ENCODE measurements at places on chromosomes 4 and X.

GRCh38 chr4:20259707-20260106 lies 8.0 kb downstream of the SLIT2 start:
- no peak for DNase-seq

- no peak for DNase-seq
Observed at GRCh38 chr4:147704846-147705245, 20.9 kb upstream of the PRMT9 start.

DNA sequence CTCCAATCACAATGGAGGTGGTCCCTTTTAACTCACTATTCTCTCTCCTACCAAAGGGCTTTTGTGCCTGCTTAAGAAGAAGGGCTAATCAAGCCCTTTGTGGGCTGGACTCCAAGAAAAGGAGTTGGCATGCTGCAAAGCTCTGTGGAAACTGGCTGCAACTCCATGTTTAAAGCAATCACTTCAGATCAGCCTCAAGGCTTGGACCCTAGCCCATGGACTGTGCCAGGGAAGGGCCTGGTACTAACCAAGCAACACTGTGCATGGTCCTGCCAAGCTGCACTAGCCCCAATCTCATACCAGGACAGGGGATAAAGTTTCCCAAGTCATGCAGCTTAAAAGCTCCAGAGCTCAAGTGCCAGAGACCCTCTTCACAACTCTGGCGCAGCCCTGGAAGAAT lies 86.7 kb downstream of the ATP8A1 start:
- DNase-seq: no peak

DNA sequence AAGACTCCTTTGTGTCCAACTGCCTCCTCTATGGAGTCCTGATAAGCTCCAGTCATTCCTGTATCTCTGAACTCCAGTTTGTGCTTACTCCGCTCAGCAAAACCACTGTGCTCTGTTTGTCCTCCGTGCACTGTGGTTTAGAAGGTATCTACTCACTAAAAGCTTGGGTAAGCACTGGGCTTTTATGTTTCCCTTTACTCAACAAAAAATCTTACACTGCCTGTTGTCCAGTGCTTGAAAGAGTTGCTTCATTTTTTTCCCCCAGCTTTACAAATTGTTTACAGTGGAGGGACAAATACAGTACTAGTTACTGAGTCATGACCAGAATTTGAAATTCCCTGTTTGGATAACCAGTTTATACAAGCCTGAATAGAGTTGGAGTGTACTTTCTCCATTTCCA lies 545.3 kb upstream of the FAT1 start:
- peak; percentile 37 for DNase-seq

- no peak for DNase-seq
Observed at GRCh38 chr4:100023800-100024199, 73.7 kb upstream of the H2AZ1 start.

DNA sequence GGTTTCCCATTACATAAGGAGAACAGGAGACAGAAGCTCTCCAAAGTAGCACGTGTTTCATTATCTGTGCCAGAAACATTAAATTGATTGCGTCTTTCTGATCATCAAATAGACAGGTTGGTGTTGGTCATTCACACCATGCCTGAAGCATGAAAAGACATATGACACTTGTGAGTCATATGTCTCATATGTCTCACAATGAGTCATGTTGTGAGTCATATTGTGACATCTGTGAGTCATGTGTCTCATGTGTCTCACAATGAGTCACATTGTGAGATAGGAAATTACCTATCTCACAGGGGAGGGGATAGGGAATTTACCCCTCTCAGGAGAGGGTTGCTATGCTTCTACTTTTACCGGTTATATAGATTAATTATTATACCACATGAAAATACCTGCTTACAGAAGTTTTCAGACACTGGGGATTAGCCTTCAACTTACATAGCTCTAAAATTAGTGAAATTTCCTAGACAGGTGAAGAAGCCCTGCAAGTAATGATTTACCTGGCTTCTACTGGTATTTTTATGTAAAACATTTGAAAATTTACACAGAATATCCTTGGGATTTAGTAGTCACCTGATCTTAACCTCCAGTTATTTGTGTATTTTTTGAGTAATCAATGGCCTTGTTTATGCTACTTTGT lies 80.8 kb downstream of the NPFFR2 start:
- peak; percentile 94 for DNase-seq

Data from foreskin keratinocyte (primary cell).